ENCODE measurements at places on chromosomes 1 and 21.
A peak's percentile ranks its signal among the peaks of the same experiment; 100 is the strongest.

- no peak for DNase-seq
Measured at GRCh38 chr21:36966821-36967768, 626 bp upstream of the HLCS start.

DNA sequence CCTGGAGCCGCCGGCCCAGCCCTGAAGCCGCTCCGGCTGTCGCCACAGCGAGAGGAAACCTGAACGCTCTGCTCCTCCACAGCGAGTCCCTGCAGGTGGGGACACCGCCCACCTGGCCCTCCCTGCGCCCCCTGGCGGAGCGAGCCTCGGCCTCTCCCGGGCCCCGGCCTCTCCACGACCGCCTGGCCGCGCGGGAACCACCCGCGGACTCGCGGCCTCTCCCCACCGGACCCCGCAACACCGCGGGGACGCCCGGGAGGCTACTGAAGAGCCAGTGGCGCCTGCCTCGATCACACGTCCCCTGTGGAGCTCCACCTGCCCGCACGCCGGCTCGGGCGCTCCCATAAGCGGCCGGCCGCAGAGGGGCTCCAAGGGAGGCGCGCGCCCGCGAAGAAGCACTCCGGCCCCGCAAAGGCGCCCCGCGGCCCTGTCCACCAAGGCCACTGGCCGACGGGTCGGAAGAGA lies 109.6 kb downstream of the KCNN3 start:
- no peak for DNase-seq

DNA sequence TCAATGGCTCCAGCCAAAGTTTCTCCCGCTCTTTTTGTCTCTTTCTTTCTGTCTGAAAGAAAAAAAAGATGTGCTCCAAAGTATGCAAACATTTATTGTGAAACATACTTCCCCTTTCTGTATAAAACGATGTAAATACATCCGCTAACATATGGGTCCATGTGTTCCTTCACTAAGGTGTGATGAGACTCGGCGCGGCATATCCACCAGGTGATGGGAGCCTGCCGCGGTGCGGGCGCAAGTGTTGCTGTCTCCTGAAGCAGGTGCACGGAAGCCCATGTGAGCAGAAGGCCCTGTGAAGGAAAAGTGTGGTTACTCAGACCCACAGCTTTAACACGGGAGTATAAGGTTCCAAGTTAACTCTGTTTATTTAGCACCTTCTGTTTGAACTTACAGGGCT lies 466.6 kb upstream of the C1orf87 start:
- no peak for DNase-seq

GRCh38 chr1:156717351-156717750 lies 10.9 kb upstream of the METTL25B start:
- no peak for DNase-seq

- DNase-seq: no peak
Measured at GRCh38 chr1:12114340-12114683, 51.2 kb downstream of the TNFRSF8 start.

- no peak for DNase-seq
Measured at GRCh38 chr21:35607406-35607805, 452.9 kb downstream of the SETD4 start.

- no peak for DNase-seq
Measured at GRCh38 chr1:215133532-215133931, 51.0 kb downstream of the KCNK2 start.

DNA sequence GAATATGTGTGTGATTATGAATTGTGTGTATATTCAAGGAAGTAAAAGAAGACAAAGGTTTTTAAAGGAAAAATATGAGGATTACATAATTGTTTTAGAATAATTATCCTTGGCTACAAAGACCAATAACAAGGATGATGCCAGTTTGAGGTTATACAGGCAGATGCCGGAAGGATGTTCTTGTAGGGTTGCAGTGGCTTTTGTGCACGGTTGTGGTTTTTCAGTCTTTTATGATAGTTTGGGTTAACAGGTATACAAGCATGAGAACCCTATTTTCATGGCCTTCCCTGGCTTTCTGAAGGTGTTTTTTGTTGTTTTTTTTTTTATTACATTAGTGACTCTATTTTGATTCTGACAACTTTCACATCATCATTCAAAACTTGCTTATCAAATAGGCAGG lies 4.9 kb downstream of the CR2 start:
- no peak for DNase-seq

GRCh38 chr1:5428351-5428750 lies 563.9 kb downstream of the NPHP4 start:
- DNase-seq: no peak

GRCh38 chr1:174265282-174265681 lies 106.0 kb downstream of the RABGAP1L start:
- peak; percentile 13 for DNase-seq

DNA sequence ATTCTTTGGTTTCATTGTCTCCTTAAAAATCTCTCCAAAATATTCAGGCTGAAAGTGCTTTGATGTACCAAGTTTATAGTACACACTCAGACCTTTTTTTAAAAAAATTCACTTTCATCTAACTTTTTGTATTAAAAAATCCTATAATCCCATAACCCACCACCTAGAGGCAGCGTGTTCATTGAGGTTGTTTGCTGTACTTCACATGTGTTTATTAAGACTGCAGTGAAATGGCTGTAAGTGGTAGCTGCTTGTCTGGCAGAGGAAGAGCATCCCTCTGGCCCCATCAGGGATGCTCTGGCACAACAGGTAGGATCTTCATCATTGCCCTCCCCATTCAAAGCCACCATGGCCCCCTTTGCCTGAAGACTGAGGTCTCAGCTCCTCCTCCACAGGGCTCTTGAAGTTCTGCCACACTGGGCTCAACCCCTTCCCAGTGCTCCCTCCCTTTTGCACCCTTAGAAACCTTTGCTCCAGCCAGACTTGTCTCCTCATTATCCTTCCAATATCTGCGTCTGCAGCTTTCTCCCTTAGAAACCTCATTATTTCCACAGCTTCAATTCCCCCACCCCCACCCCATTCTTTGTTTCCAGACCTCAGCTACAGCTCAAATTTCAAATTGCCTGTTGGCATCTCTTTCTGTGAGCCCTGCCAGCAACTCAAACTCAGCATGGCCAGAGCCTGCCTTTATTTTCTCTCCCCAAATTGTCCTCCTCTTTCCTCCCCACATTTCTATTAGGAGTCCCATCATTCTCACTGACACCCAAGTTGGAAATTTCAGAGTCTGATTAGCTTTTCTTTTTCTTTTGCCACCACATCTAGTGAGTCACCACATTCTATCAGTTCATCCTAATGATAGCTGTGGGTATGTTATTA lies 369.6 kb upstream of the USP24 start:
- peak; percentile 73 for DNase-seq

- DNase-seq: no peak
Measured at GRCh38 chr1:159205225-159205624, 550 bp downstream of the ACKR1 start.

GRCh38 chr1:23566304-23566703 lies 7.0 kb upstream of the ID3 start:
- no peak for DNase-seq

GRCh38 chr1:35112668-35113067 lies 33.5 kb downstream of the ZMYM1 start:
- no peak for DNase-seq

- no peak for DNase-seq
Measured at GRCh38 chr1:22334860-22335550, 116.6 kb upstream of the ZBTB40 start.

DNA sequence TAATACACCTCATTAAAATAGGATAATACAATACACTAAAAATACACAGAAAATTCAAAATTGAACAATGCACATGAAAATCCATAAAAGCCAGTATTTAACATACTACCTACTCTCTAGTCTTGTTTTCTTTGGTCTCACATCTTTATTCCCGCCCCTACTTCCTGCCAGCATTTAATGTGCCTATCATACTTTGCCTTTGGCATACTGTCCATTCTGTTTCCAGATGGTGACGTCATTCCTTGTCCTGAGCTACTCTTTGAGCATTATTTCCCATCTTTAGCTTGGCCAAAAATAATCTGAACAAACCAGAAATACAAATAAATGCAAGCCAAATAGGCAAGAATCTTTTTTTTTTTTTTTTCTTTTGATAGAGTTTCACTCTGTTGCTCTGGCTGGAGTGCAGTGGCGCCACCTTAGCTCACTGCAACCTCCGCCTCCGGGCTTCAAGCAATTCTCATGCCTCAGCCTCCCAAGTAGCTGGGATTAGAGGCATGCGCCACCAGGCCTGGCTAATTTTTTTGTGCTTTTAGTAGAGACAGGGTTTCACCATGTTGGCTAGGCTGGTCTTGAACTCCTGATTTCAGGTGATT lies 4.4 kb downstream of the HFM1 start:
- DNase-seq: no peak

GRCh38 chr1:82162486-82163420 lies 362.0 kb downstream of the ADGRL2 start:
- DNase-seq: no peak

DNA sequence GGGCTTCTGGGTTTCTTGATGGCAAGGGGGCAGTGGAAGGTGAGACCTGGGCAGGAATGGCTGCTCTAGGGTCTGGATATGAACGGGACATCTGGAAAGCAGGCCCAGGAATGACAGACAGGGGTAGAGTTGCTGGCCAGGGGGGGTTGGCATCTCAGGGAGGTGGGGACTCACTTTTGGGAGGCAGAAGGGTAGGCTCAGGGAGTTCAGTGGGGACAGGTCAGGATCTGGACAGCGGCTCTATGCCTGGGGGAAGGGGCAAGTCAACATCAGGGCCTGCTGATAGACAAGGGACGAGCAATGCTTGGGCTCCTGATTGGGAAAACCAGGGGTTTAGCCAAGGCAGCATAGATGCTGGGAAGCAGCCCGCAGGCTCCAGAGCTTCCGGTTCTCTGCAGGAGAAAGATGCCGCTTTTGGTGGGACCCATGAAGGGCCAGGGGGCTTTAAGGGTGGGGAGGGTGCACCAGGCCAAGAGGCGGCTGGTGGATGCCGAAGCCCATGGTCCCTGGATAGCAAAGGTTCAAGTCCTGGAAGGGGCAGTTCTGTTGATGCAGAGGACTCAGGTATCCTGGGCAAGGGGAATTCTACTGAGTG lies 21.9 kb downstream of the IGFN1 start:
- DNase-seq: no peak

DNA sequence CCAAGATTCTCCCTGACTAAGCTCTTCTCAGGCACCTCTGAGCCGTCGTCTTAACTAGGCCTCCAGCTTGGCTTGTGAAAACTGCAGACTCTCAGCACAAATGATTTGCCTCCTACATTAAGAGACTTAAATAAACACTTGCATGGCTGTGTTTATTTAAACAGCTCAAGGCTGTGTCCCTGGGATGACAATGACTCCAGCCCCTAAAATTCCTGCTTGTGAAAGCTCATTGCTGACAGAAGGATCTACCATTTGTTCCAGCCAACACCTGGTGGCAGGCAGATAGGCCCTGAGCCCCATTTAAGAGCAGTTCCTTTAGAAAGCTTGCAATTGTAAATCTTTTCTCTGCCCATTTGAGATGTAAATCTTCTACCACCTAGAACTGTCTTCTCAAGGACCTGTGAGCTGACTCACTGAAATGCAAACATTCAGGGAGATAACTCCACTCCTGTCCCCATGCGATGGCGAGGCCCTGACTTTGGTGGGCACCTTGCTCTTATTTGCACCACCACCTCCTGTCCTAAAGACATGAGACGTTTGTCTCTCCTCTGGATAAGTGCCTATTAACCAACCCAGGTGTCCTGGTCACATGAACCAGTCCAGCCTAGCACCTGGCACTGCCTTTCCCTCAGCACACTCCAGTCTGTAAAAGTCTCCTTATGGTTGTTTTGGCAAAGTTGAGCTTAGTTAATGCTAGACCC lies 15.1 kb upstream of the PCP4 start:
- no peak for DNase-seq

DNA sequence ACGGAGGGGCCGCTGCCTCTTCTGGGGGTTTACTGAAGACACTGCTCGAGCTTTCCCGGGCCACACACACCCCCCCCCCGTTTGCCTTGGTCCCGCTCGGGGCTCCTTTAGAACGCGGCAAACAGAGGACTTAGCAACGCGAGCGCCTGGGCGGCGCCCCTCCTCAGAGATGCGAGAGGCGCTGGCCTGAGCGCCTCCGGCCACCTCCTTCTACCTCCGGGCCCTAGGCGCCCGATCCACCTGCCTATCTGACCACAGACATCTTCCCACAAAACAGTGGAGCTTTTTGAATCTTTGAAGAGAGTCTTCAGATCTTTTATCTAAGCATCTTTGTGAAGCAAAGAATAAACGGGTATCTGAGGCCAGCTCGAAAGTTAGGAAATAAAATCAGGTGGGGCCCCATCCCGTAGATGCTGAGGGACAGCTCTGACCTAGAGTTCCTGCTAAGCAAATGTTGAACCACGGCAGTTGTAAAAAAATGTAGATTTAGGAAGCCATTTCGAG lies 436 bp upstream of the TTLL7 start:
- DNase-seq: peak; percentile 85

- DNase-seq: peak; percentile 74
Measured at GRCh38 chr1:58781541-58782177, 2.2 kb downstream of the JUN start.

GRCh38 chr21:15020797-15021196 lies 44.0 kb downstream of the NRIP1 start:
- no peak for DNase-seq

- no peak for DNase-seq
Measured at GRCh38 chr1:66231217-66231616, 302.7 kb upstream of the SGIP1 start.

DNA sequence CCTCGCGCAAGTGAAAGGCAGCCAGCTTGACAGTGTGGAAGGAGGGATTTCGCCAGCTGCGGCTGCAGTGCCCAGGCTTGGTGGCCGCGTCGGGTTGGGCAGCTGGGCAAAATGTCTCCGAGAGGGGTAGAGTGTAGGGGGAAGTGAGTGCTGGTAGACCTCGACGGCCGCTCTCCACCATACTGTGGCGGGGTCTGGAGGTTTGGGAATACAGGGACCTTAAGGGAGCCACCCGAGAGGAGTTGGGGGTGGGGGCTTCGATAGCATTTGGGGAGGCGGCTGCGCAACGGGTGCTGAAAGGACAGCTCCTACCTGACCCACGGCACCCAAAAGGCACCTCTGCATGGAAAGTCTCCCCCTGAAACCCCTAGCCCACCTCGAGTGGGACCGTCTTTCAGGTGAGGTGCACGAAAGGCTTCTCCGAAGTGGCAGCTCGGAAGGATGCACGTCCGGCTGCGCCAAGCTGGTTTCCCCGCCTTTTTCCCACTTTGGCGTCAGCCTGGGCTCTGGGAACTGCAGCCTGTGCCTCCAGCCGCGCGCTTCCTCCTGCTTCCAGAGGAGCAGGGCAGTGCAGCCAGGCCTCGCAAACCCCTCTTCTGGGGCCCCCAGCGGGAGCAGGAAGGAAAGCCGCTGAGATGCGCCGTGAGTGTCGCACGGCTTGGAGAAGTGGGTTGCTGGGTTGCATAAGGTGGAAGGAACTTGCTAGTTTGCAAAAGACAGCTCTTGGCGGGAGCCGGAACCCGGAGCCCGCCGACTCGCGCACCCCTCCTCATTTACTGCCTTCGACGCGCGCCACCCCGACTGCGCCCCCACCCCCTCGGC lies 531 bp upstream of the HMGN2 start:
- DNase-seq: peak; percentile 45

Data from Ammon's horn (tissue), 1 donor.